Stimulated activated CD8-positive, alpha-beta memory T cell treated with anti-CD3 and anti-CD28 coated beads, Interleukin-12 subunit alpha, Interleukin-12 subunit beta, amount 100 ng/mL, for 1 hour (primary cell): ENCODE measurements at places on chromosomes 11 and 22.

GRCh38 chr11:122681070-122681469 is 25.5 kb downstream of the UBASH3B start:
- no peak for DNase-seq

DNA sequence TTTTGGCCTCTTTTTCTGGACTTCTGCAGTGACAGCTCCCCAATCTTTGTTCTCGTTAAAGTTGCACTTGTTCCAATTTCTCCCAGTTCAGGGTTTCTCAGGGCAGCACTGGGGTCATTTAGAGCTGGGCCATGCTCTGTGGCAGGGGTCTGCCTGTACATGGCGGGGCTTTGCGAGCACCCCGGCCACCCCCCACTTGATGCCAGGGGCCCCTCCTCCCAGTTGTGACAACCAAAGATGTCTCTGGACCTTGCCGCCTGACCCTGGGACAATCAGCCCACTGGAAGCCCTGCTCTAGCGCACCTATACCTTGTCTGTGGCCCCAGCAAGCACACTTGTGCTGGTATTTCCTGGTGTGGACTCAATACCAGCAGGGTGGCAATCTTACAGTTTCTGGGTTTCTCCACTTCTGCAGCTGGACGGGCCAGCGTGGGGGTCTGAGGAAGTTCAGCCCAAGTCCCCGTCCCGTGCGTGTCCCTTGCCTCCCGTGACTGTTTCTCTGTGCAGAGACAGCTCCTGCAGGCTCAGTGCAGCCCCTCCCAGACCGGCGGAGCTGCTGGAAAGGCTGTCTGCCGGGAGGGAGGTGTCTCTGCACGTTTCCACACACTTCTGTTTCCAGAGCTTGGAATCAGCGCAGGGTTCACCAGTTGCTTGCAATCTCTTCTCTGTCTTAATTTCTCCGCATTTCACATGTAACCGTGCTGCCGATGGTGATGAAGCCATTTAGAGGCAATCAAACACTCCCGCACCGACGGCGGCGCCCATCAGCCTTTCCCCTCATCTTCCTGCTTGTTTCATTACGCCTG is 1328.9 kb downstream of the BRD1 start:
- no peak for DNase-seq

DNA sequence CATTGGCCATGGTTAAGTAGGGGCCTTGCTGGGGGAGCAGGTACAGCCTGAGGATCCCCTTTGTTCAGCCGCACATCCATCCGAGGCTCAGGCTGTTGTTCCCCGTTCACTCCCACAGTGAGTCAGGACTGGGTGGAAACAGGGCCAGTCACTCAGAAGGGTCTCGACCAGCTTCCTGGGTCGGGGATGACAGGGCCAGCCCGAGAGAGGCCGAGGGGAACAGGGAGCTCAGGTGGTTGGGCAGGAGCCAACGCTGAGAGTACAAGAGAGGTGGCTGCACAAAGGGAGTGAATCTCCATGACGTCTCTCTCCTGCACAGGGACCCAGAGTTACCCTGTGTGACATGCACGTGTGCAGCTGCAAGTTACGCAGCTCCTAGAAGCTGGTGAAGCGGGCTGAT is 97.2 kb upstream of the SHANK2 start:
- no peak for DNase-seq

- DNase-seq = no peak
Observed at GRCh38 chr11:110901441-110901840, 189.2 kb upstream of the ARHGAP20 start.

DNA sequence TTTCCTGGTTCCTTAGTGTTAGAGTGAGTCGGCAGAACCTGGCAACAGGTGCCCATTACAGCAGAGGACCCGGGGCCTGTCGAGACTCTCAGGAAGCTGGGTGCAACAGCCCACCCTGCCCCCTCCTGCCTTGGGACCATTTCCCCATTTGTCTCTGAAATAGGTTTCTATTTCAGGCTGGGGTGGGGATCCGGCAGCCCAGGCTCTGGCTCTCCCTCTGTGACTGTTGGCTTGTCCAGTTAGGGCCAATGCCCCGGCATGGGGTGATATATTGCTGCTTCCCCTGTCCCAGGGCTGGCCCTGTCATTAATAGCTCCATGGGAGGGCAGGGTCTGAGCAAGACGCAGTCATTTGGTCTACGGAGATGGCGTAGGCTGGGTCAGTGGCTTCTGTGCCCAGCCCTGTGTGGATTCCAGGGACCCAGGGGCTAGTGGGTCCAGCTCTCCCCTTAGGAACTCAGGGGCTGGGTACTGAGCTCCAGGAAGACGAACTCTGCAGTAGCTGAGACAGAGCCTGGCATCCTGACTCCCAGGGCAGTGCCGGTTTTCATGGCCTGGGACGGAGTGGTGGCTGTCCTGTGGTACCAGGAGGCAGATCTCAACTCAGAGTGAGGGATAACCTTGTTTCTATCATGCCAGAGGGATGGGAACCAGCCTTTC is 2.7 kb downstream of the P2RY6 start:
- no peak for DNase-seq

GRCh38 chr22:37253126-37253660 is 9.1 kb upstream of the RAC2 start:
- no peak for DNase-seq

- no peak for DNase-seq
Observed at GRCh38 chr11:14081581-14082231, 119.2 kb downstream of the SPON1 start.

DNA sequence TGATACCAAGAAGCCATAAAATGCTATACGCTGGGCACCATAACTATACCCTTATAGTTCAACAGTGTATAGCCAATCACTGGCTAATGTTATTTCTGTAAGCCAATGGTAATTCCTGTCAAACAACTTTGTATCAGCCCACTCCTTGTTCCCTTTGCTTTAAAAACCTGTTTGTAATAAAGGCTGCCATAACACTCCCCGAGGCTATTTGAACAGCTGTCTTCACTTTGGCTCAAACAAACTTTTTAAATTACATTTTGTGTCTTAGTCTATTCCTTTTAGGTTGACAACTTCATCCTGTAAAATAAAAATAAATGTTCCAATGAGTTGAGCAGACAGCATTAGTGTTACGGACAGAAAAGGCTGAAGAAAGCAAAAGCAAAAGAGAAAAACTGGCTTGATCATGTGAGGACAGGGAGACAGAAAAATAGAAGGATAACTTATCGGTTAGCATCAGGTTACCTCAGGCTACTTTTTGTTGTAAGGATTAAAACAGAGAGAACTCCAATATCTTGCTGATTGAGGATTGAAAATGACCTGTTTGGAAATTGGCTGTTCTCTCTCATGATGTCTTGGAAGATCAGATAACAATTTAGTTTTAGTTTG is 95.0 kb downstream of the AASDHPPT start:
- no peak for DNase-seq

DNA sequence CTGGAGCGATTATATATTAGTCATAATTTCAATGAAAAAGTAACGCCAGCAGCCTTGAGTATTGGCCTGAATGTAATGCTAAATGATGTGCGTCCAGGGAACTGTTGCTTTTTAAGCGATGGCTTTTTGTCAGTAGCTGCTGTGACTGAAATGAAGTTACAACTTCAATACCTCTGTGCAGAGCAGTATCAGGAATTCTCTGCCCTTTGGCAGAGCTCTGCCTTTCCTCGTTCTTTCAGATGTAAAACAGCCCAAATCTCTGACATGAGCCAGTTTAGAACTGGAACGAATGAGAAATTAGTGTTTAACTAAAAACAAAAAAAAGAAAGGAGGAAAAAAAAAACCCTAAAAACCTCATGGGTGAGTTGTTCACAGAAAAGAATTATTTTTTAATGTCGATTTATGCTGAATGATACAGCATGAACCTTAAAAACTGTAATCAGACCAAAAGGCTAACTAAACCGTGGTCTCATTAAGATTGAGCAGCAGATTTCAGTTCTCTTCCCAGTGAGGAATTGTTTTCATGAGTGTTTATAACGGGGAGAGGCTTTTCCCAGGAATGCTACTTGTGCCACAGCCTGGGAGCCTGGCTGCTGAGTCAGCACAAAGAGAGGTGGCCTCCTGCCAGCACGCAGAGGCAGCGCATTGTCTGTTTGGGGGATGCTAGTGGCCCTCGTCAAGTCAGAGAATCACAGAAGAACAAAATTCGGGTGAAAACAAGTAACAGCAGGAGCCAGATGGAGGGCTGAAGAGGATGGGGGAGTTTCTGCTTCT is 146.2 kb upstream of the RASSF10 start:
- no peak for DNase-seq

DNA sequence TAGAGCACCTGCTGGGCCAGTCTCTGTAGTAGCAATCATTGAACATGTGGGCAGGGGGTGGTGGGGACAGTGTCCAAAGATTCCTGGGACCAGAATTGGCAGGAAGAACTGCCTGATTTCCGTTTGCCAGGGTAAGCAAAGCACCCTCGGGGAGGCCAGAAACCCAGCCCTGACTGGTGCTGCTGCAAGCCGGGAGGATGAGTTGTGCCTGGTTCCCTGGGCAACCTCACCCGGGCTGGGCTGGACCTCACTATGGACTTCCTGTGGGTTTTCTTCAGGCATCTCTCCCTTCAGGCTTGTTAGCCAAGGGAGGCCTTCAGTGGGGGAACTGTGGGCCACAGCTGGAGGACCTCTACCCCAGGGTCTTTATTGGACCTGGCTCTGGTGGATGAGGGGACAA is 8.0 kb upstream of the POU2F3 start:
- DNase-seq = no peak

DNA sequence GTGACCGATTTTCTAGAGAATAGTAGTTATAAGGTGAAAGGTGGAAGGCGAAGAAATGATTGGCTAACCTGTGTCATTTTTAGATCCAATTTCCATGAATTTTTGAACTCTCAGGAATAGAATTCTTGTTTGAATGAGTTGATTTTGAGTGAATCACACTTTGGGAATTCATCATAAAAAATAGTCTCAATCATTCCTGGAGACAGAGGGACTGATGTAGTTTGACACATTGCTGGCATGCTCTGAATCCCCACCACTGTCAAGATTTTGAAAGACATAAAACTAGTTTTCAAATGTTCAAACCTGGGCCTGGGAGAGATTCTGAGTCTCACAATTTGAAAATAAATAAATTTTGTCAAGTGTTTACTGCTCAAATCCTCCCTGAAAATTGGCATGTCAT is 861.4 kb upstream of the RAG2 start:
- DNase-seq = no peak

DNA sequence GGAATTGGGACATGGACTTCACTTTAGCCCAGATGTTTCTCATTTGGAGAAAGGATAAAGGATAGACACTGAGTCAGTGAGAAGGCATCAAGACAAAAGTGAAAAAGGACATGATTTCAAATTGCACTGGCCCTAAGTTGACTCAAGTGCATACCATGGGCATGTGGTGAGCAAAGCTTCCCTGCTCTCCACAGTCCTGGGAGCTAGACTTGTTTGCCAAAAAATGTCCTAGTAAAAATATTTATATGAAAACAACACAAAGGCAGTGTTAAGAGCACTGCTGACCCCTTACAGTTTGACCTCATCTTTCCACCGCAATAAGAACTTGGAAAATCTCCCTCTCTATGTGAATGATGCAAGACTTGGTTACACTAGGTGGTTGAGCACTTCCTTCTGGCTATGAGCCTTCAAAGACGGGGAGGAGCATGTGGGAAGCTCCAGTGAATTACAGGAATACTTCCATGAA is 46.5 kb upstream of the FIBIN start:
- no peak for DNase-seq
